ENCODE measurements at places on chromosomes 2 and 18.

DNA sequence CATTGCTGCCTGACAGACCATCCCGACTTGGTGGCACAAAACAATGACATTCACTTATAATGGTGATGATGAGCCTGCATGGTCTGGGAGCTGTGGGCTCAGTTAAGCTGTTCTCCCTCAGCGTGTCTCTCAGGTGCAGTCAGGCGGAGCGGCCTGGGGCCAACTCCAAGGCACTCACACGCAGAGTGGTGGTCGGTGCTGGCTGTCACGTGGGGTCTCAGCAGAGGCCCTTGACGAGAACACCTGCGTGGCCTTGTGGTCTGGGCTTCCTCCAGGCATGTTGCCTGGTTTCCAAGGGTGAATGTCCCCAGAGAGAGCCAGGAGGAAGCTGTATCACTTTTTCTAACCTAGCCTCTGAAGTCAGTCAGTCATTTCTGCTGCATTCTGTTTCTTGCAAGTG is 29.8 kb downstream of the ARMC9 start:
- no peak for DNase-seq

GRCh38 chr18:28075501-28075900 is 101.4 kb downstream of the CDH2 start:
- no peak for DNase-seq

DNA sequence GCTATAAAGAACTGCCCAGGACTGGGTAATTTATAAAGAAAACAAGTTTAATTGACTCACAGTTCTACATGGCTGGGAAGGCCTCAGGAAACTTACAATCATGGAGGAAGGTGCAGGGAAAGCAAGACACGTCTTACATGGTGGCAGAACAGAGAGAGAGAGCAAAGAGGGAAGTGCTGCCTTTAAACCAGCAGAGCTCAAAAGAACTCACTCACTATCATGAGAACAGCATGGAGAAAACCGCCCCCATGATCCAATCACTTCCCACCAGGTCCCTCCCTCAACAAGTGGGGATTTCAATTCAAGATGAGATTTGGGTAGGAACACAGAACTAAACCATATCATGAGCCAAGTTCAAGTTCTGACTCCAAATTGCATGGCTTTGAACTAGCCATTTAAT is 62.8 kb upstream of the PPP1CB start:
- no peak for DNase-seq

DNA sequence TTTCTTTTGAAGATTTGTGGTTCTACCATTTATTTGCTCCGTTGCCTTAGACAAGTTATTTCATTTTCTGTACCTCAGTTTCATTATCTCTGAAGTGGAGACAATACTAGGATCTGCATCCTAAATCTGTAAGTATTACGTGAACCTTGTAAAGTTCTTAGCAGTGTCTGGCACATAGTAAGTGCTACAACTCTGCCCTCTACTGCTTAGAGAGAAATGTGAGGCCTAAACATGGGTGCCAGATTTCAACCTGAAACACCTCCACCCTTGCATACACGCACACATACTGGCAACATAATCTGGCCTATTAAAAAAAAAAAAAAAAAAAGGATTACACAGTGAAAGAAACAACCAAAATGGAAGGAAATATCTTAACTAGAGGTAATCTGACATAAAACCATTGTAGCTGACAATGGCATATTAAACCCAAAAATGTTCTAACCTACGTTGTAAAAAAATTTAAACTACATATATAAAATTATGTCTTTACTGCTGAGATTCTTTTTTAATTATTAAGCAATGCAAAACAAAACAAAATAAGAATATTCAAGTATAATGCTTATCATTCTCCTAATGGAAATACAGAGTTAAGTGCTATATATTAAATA is 132.6 kb downstream of the MAP2 start:
- no peak for DNase-seq

DNA sequence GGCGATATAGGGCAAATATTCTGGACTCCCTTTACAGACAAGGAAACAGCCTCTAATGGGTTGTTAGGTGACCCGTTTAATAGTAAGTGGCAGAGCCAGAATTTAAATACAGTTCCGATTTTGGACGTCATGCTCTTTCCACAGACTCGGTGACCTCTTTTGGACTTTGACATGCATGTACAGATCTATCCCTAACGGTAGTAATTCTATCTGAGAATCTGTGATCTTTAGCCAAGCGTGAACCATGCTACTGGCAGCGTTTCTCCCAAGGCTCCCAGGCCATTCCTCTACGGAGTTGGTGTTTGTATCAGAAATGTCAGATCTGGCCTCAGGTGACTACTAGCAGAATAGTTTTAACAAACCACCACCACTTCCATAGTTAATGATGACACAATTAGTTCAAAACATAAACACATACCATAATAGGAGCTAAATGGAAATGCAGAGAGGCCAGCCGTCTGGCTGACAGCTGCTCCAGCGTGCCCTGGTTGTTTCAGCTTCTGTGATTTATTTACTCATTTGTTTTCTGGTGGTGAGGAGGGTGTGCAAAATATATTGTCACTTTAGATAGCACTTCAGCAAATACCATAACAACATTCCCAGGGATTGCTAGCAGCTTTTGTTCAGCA is 304.6 kb upstream of the LYPD1 start:
- DNase-seq = no peak

- DNase-seq = no peak
Observed at GRCh38 chr2:213241817-213242216, 42.4 kb upstream of the SPAG16 start.

GRCh38 chr2:5940596-5941535 is 248.7 kb downstream of the SOX11 start:
- DNase-seq = no peak

- no peak for DNase-seq
Observed at GRCh38 chr2:219056896-219057708, 3.6 kb downstream of the IHH start.

DNA sequence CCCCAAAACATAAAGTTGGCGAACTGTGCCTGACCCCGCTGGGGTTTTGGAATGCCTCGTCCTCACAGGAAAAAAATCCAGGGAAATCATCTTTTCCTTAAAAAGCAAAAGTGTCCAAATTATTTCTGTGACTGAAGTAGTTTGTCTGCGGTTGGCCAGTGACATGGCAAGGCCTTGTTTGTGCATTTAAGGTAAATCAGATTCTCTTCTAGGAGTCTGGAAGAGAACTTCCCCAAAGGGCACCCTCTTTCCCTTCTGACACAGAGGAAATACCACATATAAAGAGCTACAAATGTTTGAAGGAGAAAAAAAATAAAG is 737 bp upstream of the CYB5A start:
- DNase-seq = no peak

- DNase-seq = no peak
Observed at GRCh38 chr18:987325-988186, 82.9 kb downstream of the ADCYAP1 start.

DNA sequence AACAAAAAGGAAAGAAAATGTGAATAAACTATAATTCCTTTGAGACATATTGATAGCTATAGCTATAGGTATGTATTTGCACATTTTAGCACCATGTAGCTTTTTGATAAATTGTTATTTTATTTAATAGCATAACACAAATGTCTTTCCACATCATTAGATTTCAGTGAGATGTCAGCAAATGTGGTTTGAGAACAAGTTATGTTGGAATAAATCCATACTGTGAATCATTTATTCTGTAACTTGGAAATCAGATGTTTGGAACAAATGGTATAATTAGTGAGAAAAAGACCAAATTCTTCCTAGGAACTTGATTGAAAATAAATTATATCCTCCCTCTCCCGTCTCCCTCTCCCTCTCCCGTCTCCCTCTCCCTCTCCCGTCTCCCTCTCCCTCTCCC is 62.8 kb downstream of the NABP1 start:
- DNase-seq = no peak

DNA sequence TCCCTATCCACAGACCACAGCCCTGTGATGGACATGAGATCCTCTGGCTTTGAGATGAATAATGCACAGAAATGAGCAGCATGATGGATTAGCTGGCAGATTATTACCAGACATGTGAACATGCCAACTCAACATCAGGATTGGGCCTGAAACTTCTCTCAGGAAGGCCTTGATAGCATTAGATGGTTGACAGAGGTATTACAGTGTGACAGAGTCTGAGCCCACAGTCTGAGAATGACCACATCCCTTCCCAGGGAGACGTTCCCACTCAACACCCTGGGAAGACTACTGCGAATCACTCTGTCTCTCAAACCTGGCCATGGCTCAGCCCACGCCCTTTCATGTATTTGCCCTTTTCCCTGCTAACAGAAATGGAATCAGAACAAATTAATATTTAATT is 66.9 kb downstream of the BCL11A start:
- no peak for DNase-seq

GRCh38 chr2:100928235-100928634 is 73.9 kb upstream of the RPL31 start:
- no peak for DNase-seq

- DNase-seq = no peak
Observed at GRCh38 chr2:239519089-239519920, 118.5 kb upstream of the HDAC4 start.

DNA sequence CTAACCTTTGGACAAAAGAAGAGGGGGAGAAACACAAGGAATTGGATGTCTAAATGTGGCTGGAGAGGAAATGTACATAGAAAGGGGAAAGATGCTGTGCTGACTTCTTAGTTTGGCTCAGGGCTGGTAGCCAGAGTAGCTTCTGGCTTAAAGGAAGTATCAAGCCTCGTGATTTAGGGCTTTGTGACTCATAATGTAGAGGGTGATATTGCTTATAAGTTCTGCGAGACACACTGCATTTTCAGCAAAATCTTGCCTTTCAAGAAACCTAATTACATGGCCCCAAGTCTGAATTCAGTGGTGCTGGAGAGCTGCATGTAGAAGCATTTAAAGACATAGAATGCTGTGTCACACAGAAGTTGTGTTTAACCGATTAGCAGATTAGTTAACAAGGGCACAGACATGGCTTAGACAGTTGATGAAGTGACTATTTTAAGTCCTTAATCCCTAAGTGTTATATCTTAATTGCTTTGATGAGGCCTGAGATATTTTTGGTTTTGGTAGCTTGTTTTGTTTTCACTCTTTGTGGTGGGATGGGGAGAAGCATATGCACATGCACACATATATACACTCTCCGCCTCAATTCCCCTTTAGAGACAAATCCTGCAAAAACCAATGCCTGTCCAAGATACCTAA is 66.4 kb downstream of the EPAS1 start:
- no peak for DNase-seq

DNA sequence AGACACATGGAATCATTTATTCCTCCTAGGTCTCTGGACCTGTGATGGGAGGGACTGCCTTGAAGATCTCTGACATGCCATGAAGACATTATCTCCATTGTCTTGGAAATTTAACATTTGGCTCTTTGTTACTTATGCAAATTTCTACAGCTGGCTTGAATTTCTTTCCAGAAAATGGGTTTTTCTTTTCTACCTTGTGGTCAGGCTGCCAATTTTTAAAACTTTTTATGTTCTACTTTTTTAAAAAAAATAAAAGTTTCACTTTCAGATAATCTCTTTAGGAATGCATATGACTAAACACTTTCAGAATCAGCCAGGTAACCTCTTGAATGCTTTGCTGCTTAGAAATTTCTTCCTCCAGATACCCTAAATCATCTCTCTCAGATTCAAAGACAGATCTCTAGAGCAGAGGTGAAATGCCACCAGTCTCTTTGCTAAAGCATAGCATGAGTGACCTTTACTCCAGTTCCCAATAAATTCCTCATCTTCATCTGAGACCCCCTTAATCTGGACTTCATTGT is 209.6 kb downstream of the RPRM start:
- no peak for DNase-seq

GRCh38 chr2:178702361-178702760 is 104.9 kb downstream of the TTN start:
- no peak for DNase-seq

DNA sequence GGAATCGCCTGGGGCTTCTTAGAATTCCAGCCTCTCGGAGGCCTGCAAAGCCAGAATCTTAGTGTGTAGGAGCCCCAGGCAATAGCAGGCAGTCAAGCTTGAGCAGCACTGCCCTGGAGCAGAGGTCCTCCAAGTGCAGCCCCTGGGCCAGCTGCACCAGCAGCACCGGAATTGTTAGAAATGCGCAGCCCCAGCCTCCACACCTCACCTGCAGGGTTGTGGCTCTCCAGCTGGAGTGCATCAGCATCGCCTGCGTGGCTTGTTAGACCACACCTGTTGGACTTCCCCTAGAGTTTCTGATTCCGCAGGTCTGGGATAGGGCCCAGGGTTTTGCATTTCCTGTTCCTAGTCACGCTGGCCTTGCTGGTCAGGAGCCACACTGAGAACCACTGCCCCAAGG is 100.3 kb downstream of the ASAP2 start:
- DNase-seq = no peak
